ENCODE measurements at places on chromosomes 3 and 15.

GRCh38 chr3:139107424-139108252 is 62.9 kb upstream of the PRR23C start:
- no peak for DNase-seq

- no peak for DNase-seq
These were observed 202.8 kb downstream of the CADM2 start for GRCh38 chr3:85161544-85161943.

DNA sequence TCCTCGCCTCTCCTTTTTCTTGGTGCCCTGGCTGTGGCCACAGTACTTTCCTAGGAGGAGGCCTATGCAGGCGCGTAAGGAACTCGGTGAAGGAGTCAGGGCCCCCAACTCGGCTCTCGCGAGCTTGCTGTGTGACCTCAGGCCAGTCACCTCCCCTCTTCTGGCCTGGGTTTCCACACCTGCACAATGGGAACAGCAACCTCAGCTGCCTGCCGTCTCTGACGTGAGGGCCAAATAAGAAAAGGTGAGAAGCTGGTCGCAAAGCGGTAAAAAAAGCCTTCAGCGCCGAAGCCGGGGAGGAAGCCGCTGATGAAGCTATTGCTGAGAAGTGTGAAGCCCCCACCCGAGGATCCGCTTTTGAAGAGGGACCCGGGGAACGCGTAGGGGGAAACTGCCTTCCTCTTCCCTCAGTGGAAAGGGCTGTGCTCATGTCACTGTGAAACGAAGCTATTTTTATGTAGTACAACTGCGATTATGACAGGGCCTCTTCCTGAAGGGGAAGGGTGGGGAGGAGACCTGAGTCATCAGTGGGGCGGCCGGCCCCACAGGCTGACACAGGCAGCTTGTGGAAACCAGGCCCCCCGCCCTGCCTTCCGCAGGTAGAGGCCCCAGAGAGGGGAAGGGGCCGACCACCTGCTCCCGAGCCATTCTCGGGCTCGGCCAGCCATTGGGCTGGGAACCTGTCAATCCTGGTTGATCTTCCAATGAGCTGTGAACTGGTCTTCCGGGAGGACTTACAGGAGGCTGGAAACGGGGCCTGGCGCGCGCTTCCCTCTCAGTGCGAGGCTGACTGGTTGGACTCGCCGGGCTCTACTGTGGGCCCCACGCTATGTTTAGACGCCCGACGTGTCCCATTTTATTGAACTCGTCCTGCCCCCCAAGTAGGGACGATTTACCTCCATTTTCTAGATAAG is 18.0 kb upstream of the ANKDD1A start:
- DNase-seq: peak; percentile 92

- DNase-seq: no peak
These were observed 32.6 kb downstream of the COL6A5 start for GRCh38 chr3:130377960-130378676.

DNA sequence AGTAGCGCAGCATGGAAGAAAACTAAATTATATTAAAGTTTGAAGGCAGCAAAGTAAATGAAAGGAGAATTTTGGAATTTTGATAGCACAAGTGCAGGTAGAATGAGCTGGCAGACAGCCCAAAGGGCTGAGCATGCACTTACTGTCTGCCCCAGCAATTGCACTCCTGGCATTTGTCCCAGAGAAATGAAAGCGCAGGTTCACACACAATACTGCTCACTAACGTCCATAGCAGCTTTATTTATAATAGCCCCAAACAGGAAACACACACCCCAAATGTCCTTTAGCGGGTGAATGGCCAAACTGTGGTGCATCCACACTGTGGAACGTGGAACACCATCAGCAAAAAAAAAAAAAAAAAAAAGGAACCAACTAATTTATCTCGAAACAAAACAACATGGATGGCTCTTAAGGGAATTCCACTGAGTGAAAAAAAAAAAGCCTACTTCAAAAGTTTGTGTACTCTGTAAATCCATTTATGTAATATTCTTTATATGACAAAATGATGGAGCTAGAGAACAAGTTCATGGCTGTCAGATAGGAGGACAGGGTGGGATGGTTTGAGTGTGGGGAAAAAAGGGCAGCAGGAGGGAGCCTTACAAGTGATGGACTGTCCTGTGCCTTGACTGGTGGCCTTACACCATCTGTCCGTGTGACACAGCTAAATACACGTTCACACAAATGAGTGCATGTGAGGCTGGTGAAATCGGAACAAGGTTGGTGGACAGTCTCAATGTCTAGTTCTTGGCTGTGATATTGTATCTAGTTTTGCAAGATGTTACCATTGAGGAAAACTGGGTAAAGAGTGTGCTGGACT is 6.0 kb upstream of the TM2D3 start:
- DNase-seq: no peak

DNA sequence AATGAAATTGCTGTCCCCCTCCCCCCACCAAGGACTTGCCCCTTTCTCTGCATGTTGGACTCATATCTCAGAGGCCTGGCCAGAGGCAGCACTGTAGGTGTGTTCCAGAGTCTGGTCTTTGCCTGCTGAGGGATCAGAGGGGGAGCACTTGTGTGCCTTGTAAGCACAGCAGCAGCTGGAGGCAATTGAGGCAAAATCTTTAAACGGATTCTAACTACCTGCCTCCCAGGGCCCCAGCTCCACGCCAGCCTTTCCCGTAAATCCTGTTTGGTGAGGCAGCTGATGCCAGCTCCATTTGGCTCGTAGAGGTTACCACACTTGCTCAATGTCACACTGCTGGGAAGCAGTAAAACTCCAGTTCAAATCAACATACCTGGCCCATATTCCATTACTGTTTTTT is 2.3 kb upstream of the IDH2 start:
- no peak for DNase-seq

GRCh38 chr15:35383506-35383905 is 162.5 kb downstream of the DPH6 start:
- DNase-seq: no peak

GRCh38 chr3:44342176-44342790 is 3.7 kb downstream of the TCAIM start:
- DNase-seq: no peak

DNA sequence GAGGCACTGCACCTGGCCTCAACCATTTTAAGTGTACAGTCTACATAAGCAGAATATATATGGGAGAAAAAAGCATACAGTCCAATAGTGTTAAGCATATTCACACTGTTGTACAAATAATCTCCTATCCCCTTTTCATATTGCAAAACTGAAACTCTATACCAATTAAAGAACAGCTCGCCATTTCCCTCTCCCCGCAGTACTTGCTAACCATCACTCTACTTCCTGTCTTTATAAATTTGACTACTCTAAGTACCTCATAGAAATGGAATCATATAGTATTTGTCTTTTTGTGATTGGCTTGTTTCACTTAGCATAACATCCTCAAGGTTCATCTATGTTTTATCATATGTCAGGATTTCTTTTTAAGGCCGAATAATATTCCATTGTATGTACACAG is 21.6 kb upstream of the TASOR start:
- DNase-seq: no peak

DNA sequence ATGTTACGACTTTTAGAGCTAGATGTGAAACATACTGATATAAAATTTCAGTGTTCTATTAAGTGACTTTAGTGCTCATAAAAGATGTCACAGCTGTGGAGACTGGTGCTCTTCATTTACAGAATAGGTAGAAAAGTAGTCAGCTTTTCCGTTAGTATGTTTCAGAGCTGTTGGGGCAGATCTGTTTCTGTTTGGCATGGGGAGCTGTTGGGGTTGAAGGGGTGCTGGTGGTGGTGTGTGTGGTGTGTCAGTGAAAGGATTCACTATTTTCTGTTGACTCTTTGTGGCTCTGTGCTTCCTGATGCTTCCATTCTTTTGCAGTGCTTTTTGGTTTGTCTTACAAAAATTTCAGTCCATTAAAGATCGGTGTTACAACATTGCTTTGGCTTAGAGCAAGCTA is 3.2 kb downstream of the UBE2E2 start:
- DNase-seq: no peak

- DNase-seq: no peak
These were observed 941 bp downstream of the ZBED2 start for GRCh38 chr3:111594205-111594604.

DNA sequence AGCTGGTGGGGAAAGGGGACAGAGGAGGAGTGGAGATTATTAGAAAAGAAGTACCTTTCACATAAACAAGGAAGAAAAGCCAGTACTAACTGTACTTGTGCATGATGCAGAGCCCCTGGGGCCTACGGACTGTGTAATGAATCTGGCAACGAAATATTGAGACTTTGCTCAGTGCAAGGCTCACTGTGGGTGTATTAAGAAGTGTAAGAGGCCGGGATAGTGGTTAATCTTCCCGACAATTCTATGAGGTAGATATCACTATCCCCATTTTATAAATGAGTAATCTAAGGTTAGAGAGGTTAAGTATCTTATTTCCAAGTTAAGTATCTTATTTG is 89.5 kb downstream of the WDR76 start:
- DNase-seq: no peak

- no peak for DNase-seq
These were observed 71.7 kb downstream of the IGF1R start for GRCh38 chr15:98720031-98720430.

GRCh38 chr3:11582191-11582968 is 61.3 kb downstream of the VGLL4 start:
- no peak for DNase-seq

GRCh38 chr3:187012609-187013051 is 82.3 kb downstream of the ST6GAL1 start:
- DNase-seq: no peak

- DNase-seq: no peak
These were observed 20.4 kb downstream of the RARRES1 start for GRCh38 chr3:158711886-158712285.

DNA sequence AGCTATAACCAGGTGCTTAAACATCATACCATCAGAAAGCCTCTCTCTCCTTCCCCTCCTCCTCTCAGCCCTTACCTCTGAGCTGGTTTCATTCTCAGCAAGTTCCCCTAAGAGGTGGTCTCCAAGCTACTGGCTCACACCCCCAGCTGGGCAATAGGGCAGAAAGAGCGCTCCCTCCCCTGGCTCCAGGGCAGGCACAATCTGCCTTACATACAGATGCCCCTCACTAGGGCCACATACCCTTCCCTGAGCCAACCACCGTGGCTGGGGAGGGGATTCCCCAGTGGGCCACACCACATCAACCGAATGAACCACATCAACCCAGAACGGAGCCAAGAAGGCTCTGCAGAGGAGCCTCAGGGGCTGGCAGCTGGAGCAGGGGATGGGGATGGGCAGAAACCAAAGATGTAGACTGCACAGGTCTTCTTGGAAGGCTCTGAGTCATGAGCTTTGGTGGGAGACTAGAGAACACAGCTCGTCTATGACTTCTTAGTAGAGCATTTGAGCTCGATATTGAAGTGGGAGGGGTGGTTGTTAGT is 4.6 kb upstream of the FBLN2 start:
- DNase-seq: peak; percentile 57

DNA sequence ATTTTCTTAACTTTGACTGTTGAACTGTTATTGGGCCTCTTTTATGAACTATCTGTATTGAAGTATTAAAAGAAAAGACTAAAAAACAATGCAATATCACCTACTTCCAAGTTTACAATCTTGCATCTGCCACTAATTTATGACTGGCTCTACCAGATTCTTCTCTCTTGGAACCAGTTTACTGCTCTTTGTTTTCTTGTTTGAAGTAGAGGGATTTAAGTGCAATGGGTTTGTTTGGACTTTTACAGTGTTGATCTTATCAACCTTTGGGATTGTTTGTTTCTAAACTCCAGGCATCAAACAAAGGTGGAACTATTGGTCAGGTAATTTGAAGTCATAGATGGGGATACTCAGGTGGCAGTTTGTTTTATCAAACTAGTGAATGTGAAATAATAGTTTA is 43.0 kb upstream of the MEIS2 start:
- no peak for DNase-seq

GRCh38 chr3:66479532-66479947 is 21.3 kb downstream of the LRIG1 start:
- no peak for DNase-seq

DNA sequence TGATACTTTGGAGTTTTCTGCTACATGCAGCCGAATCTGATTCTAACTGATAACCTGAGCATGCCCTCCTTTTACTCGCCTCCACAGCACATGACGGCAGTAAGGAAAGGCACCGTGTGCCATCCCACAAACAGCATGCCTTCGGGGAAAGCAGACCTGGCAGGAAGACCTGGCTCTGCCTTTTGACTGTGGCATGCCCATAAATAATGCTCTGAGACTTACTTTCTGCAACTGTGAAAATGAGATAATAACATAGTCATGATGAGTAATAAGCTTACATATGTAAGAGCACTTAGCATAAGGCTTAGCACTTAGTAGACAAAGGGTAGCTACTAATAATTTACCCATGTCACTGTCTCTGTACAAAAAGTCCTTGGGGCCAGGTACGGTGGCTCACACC is 32.9 kb downstream of the MTHFS start:
- no peak for DNase-seq

- no peak for DNase-seq
These were observed 17.2 kb upstream of the CCR4 start for GRCh38 chr3:32934150-32934742.

- DNase-seq: no peak
These were observed 75.0 kb downstream of the COL8A1 start for GRCh38 chr3:99713440-99713839.

GRCh38 chr3:41024031-41024836 is 175.1 kb upstream of the CTNNB1 start:
- no peak for DNase-seq

DNA sequence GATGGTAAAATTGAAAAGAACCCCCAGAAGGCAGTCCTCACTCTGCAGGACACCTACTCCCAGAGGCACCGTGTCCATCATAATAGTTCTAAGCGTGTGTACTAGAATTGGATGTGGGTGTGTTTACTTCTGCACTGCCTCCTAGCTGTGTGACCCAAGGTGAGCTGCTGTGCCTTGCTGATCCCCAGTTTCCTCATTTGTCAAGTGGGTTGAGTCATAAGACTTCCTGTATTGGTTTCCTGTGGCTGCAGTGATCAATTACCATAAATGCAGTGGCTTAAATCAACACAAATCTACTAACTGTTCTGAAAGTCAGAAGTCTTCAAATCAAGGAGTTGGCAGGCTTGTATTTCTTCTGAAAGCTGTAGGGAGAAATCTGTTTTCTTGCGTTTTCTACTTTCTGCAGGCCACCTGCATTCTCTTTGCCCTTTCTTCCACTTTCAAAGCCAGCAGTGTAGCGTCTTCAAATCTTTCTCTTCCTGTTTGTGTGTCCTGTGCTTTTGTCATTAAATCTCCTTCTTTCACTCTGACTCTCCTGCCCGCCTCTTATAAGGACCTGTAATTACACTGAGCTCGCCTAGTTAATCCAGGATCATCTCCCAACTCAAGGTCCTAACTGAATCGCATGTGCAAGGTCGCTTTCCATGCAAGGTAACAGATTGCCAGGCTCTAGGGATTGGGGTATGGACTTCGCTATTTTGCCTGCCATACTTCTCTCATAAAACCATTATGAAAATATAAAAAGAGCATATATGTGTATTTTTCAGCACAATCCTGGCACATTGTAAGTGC is 59.0 kb downstream of the RORA start:
- no peak for DNase-seq

- no peak for DNase-seq
These were observed 34.7 kb upstream of the LACTB start for GRCh38 chr15:63086947-63087346.

GRCh38 chr15:42182961-42183360 is 25.1 kb downstream of the VPS39 start:
- no peak for DNase-seq

All from activated CD8-positive, alpha-beta memory T cell treated with anti-CD3 and anti-CD28 coated beads for 48 hours (primary cell).